ENCODE measurements at places on chromosomes 16 and 17.

GRCh38 chr17:76452127-76452659 lies 759 bp downstream of the UBE2O start:
- no peak for DNase-seq

- DNase-seq: no peak
Measured at GRCh38 chr17:39702901-39703893, 3.3 kb downstream of the ERBB2 start.

DNA sequence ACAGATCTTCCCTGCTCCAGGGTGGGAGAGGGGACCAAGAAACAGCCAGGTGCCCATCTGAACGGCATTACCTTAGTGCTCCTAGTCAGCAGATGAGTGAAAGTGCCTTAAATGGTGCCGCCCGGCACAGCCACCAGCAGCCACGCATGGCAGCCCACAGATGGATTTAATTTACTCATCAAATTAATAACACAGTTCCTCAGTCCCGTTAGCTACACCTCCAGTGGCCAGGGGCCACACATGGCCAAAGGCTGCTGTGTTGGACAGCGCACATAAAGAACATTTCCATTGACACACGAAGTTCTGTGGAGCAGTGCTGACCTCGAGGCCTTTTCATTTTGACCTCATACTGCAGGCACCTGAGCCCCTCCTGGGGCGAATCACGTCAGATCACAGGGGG lies 166.3 kb downstream of the CMIP start:
- no peak for DNase-seq

- no peak for DNase-seq
Measured at GRCh38 chr16:69476920-69477443, 52.6 kb downstream of the CYB5B start.

GRCh38 chr17:70622368-70623260 lies 453.3 kb downstream of the KCNJ2 start:
- DNase-seq: peak; percentile 58

DNA sequence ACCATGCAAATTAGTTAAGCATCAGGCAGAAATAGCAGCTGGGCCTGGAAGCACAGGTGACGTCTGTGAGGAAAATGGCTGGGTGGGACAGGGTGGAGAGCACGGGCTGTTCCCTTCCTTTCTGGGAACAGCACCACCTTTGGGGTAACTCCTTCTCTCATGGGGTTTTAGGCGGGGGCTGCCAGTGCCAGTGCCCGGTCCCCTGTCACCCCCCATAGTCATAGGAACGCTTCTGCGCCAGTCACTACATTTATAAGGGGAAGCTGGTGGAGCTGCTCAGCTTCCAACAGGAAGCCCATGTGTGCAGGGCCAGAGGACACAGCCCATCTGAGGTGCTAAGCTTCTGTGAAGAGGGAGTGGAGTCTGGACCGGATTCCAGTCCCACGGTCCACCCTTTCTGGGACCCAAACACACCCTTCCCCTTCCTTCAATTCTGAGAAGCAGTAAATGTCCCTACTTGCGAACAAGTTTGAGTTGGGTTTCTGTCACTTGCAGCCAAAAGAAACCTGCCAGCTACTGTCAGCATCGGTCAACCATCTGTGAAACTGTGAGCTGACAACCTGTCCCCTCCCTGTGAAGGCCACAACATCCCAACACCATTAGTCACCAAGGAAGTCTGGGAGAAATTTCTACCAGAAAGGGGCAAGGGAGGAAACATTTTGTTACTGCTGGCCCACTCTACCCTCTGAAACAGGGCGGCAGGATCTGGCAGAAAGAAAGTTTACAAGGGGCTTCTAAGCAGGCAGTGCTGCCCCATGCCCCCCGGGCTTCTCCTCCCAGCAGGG lies 86.0 kb upstream of the AMZ2 start:
- DNase-seq: peak; percentile 64

DNA sequence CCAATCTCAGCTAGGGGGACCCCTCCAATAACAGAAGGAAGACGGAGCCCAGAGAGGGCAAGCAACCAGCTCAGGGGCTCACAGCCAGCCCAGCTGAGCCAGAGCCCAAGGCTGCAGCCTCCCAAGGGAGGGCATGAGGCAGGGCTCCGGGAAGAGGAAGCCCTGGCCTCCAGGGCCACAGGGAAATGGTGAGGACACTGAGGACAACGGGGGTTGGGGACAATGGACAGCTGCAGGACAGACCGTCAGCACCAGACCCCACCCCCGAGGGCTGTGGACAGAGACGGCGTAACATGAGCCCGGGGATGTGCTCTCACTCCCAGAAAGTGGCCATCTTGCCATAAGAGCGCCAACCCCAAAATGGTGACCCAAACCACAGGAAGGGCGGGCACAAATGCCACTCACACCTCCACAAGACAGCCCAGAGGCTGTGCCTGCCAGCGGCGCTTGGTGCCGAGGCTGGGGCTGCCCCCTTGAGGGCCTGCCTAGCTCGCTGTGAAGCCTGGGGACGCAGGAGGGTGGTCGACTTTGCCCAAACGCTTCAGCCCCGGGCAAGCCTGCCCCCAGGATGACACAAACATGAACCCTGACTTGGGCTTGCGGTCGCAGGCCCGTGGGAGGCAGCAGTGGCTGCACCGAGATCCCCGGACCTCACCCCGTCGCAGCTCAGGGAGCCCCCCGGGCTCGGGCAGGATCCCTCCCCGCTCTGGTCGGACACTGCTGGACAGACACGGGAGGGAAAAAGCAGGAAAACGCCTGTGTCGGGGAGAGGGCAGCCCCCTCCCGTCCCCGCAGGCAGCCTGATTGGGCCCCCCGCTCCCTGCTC lies 10.5 kb downstream of the PIMREG start:
- DNase-seq: no peak

DNA sequence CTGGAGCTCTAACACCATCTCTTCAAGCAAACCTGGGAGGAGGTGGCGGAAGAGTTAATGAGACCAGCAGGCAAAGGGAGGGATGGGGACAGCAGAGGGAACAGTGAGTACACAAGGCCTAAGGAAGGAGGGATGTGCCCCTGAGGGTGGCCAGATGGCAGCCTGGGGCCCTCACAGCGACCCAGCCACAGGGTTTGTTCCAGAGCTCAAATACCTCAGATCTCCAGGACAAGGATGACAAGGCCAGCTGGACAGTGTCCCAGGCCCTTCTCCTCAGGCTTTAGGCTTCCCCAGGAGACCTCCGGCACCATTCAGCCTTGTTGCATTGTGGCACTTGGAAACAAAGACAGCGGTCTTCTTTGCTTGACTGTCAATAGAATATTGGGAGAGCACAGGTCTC lies 14.9 kb downstream of the CDIP1 start:
- no peak for DNase-seq

DNA sequence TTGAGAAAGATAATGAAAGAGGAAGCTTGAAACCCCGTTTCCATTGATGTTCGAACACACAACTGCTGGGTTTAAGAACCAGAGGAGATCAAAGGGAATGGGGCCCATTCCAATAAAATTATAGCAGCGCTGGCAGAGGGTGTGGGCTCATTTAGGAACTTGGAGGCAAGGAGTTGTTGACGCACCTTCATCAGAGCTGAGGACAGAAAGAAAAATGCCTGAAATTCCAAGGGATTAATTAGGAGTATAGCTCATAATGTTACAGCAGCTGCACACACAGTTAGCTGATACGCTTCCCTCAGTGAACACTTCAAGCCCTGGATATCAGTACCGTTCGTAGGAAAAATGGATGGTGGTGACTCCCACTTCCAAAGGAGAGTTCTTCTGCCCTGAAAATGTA lies 127.2 kb downstream of the AXIN2 start:
- no peak for DNase-seq

- DNase-seq: no peak
Measured at GRCh38 chr16:66580605-66581209, 1.4 kb downstream of the CMTM2 start.

- DNase-seq: no peak
Measured at GRCh38 chr16:86734543-86735460, 156.5 kb downstream of the FOXL1 start.

GRCh38 chr17:9729735-9730420 lies 61.5 kb downstream of the DHRS7C start:
- DNase-seq: no peak

- no peak for DNase-seq
Measured at GRCh38 chr17:73956595-73957465, 246.6 kb upstream of the RPL38 start.

- DNase-seq: no peak
Measured at GRCh38 chr16:21279501-21279900, 1.4 kb upstream of the CRYM start.

GRCh38 chr17:791829-792228 lies 9.7 kb downstream of the MRM3 start:
- no peak for DNase-seq

DNA sequence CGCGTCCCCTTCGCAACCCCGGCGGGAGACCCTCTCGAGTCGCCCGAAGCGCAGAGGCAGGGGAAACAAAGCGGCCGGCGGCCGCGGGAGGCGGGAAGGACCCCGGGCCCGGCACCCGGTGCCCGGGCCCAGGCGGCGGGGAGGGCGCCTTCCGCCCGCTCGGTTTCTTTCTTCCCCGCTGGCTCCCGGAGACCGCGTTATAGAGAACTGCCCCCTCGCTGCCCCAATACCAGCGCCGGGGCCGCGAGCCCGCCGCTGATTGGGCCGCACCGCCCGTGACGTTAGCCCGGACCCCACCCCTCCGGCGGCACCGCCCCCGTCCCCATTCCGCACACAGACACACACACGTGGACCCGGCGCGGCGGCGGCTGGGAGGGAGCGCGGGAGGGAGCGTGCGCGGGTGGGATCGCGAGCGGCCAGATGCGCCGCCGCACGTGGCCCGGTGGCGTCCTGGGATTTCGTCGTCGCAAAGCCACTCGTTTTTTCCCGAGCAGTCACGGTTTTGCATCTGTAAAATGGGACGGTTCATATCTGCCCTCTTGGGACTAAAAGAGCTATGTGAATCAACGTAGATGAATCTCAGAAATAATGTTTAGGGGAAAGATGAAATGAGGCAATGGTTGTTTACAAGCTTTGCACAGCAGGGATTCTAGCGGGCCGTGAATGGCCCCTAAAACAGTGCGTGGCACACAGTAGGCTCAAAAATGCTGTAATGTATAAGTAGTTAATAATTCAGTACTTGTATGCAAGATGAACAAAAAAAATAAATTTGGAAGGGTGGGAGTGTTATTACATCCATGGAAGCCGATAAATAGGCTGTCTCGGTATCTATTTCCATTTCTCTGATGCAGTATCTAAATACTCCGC lies at the start of gene EPOP:
TSS of gene EPOP (minus strand) at position 209 of the 867 bp plus-strand sequence. CDS start 462 bp downstream, outside the sequence.
- peak; percentile 91 for DNase-seq

- DNase-seq: no peak
Measured at GRCh38 chr16:85579923-85580580, 33.1 kb upstream of the GSE1 start.

DNA sequence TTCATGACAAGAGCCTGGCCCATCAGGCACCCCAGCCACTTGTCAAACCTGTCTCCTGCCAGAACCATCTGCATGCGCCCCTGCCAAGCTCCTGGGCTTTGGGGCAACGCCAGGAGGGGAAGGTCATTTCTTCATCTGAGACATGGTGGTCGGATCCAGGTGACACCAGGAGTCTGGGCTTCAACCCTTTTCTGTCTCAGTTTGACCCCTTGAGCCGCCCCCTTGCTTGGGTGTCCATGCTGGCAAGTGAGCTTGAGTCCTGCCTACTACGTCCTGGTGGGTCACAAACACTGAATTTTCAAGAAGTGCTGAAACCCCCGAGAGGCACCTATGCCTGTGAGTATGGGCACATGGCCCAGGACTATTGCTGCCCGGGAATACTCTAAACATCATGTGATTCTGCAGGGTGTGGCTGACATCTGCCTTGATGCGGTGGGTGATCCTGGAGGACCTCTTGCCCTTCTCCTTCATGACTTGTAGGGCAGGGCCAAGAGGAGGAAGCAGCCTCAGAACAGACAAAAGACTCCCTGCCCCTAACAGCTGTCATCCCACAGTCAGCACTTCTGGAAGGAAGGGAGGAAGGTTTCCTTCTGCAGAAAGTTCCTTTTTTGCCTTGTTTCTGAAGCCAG lies 43.4 kb downstream of the TNFRSF13B start:
- DNase-seq: no peak

DNA sequence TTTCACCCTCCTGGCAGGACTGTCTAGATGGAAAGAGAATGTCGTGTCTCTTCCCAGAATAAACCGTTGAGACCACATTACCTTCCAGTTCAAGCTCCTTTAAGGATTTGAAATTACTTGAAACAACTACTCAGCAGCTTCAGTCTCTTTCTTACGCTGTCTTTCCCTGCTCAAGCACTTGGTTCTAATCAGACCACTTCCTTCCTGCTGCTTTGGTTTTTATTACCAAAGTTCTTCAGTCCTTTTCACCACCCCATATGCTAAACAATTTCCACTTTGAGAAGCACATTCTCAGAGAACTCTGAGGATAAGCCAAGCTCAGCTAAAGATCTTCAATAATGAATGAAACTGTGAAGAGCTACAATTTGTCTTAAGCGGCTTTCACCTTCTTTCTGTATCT lies 105.4 kb downstream of the STX8 start:
- DNase-seq: no peak

DNA sequence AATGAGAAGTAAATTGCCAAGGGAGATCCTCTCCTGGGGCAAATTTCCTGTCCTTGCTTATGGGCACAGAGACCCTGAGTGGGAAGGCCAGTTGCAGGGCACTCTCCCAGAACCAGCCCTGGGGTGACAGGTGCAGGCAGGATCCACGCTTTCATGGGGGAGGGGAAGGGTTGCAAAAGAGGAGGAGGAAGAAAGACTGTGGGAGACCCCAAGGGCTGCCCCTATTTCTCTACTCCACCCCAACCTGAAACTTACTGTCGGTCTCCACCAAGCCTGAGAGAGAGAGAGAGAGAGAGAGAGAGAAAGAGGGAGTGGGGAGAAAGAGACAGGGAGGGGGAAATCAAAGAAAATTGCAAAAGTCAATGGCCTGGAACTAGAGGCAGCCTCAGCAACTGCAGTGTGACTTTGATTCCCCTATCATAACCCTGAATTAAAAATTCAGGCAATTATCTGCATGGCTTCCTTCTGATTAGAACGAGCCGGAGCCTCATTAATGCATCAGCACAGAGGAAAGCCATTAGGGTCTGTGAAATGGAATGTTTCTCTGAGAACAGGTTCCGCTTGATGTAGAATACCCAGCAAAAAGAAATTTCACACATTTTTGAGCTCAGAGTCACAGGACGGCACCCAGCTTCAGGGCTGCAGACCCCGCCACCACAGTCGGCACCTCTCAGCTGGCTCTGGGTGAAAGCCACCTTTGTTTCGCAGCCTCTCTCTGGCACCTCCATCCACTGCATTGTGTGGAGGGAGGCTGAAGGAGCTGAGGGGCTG lies 45.1 kb upstream of the HNF1B start:
- DNase-seq: no peak

GRCh38 chr17:37762666-37763065 lies 17.8 kb upstream of the HNF1B start:
- no peak for DNase-seq

DNA sequence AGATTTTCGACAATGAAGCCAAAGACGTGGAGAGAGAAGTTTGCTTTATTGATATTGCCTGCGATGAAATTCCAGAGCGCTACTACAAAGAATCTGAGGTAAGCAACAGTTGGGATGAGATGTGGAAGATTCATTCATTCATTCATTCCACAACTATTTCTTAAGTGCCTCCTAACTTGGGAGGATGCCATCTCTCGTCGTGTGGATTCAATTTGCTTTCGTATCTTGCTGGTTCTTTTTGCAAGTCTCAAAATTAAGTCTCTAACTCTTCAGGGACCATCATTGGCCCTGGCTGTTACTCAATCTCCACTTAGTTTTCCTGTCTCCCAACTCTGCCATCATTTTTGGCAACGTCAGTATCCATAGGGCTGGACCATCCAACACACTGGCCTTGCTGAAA lies 85.6 kb upstream of the NOL11 start:
- DNase-seq: no peak

- peak; percentile 89 for DNase-seq
Measured at GRCh38 chr17:1629504-1630310, 1.1 kb upstream of the SLC43A2 start.

- DNase-seq: no peak
Measured at GRCh38 chr16:72467157-72467759, 295.3 kb upstream of the PMFBP1 start.

GRCh38 chr17:80119839-80120238 lies 18.5 kb downstream of the GAA start:
- DNase-seq: no peak
